Activated naive CD4-positive, alpha-beta T cell treated with Interleukin-2 at 50 U/mL for 16 hours (primary cell): ENCODE measurements at places on chromosomes 3 and 15.

- DNase-seq = peak; percentile 52
These were observed 10.7 kb downstream of the PDE8A start for GRCh38 chr15:84992157-84992944.

GRCh38 chr3:69385723-69386555, at the start of gene FRMD4B:
Gene FRMD4B (minus strand): TSS chr3:69386088. CDS start chr3:69385989, 99 bp downstream.
- DNase-seq = peak; percentile 25

DNA sequence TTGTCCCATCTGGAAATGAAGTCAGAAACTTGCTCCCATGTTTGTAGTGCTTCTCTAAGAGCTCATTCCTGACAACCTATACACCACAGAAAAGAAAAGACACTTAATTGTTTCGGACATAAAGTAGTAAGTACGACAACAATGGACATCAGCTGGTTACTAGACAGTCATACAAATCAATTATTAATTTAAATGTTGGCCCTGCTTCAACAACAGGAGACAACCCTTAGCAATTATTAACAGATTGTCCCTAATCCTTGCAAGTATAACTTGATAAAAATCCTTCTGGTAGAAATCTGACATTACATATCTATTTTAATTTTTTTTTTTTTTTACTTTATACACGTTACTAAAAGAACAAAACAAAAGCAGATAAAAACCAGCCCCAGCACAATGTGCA, 29.8 kb downstream of the ERICH6 start:
- no peak for DNase-seq

- DNase-seq = no peak
These were observed 59.4 kb upstream of the TFRC start for GRCh38 chr3:196141052-196141865.

GRCh38 chr15:66735909-66736305, 33.9 kb downstream of the SMAD6 start:
- DNase-seq = no peak

DNA sequence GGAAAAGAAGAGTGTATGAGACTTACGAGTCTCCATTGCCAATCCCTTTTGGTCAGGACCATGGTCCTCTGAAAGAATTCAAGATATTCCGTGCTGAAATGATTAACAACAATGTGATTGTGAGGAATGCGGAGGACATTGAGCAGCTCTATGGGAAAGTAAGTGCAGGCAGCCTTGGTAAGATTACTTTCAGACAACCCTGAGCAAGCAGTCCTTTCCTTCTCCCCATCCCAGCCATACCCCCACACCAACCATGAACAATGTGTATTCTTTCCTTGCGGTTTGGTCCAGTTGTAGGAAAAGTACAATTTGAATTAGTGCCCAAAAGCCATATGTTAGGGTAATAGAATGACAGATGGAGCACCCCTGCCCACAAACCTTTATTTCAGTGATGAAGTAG, 5.6 kb downstream of the TSEN2 start:
- DNase-seq = no peak

- no peak for DNase-seq
These were observed 90.8 kb downstream of the LRIG1 start for GRCh38 chr3:66409771-66410754.

GRCh38 chr15:85630311-85630710, 164.4 kb downstream of the KLHL25 start:
- DNase-seq = no peak

DNA sequence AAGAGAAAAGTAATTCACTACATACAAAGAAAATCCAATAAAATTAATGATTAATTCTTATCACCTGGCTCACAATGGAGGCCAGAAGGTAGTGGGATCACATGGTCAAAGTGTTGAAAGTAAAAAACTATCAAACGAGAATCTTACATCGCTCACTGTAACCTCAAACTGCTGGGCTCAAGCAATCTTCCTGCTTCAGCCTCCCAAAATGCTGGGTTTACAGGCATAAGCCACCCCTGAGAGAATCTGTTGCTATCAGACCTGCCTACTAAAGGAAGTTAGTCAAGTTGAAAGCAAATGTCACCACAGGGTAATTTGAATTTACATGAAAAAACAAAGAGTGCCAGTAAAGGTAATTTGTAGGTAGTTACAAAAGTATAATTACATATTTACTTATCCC, 103.3 kb downstream of the PCCB start:
- no peak for DNase-seq

DNA sequence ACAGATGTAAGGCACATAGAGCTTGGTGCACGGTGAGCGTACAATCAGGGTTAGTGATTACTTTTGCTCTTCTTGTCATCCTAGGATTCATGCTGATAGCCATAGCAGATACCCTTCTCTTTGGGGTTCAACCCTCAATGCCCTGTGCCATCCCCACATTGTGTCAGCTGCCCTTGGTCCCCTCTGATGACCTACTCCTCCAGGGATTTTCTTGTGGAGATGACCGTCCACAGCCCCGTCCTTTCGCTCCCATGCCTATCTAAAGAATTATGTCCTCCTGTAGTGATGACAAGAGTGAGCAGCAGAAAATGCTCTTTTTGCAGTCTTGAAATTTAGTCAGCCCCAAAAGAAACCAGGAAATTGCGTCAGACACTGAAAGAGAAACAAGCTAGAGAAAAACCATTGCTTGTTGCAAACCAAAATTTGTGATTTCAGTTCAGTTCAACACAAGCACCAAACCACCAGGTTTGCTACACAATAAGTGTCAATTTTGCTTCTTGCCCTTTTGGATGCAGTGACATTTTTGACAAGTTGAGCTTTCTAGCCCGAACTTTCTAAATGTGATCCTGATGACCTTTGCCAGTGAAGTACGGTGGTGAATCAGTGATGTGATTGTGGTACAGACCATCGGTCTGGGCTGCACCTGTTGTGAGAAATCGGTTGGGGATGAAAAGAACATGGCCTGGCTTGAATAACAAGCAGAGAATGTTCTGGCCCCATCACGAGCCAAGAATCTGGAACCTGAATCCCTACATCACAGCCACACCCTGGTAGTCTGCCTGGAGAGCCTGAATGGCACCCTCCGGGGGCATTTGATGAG, 41.3 kb downstream of the CMTM7 start:
- no peak for DNase-seq

DNA sequence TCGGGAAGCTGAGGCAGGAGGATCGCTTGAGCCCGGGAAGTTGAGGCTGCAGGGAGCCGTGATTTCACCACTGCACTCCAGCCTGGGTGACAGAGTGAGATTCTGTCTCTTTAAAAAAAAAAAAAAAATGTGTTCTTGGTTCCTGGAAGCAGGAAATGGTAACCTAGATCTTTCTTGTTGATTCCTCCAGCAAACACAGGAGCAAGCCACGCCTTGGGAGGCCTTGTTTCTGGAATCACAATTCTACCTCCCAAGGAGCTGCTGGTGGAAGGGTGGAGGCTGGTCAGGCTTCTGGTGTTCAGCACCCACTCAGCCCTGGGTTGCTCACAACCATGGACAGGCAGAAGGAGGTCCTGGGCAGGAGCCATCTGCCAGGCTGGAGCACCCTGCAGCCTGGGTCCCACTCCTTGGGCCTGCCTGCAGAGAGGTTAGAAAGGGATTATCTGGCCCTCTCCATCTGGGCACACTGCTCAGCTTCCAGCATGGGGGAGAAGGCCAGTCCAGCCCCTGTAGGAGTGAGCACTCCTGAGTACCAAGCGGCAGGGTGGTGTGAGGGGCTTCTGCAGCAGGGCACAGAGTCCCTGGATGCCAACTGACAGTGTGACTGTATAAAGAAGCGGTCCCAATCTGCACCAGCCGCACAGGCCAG, 65.6 kb downstream of the ABTB1 start:
- DNase-seq = no peak

DNA sequence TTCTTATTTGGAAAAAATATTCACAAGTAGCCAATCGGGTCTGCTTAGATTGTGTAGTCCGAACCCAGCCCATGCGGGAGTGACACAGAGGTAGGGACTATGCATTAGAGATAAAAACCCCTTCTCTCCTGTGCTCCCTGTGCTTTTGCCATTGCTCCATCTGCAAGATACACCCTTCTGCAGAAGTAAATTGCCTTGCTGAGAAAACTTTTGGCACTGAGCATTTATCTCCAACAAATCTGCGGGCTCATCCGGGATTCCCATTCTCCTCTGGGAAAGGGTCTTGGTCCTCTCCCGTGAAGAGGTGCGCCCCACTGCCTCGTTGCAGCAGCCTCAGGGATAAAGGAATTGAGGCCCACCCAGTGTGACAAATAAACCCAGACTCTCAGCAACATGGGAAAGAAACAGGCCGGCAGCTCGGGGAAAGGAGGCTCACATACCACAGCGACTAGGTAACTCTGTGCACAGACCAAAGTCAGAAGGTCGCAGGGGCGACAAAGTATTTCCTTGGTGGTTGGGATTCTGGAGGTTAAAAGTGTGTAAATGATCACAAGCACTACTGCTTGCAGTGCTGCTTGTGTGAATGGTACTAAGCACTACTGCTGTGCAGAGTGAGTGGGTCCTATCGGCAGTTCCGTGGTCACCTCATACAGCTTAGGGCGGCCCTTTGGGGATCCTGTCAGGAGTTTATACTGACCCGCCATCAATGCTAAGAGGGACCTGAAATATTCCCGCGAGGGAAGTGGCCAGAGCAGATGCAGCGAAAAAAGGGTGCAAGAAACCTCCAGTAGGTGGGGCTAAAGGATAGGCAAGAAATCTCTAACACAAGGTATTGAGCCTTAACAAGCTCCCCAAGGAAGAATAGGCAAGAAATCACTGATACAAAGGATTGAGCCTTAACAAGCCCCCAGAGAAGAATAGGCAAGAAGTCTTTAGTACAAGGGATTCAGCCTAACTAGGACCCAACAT, 54.3 kb downstream of the GSK3B start:
- no peak for DNase-seq

- DNase-seq = no peak
These were observed 962 bp downstream of the ATP13A5 start for GRCh38 chr3:193377591-193377990.

- DNase-seq = no peak
These were observed 516.1 kb downstream of the MECOM start for GRCh38 chr3:169147238-169148008.

DNA sequence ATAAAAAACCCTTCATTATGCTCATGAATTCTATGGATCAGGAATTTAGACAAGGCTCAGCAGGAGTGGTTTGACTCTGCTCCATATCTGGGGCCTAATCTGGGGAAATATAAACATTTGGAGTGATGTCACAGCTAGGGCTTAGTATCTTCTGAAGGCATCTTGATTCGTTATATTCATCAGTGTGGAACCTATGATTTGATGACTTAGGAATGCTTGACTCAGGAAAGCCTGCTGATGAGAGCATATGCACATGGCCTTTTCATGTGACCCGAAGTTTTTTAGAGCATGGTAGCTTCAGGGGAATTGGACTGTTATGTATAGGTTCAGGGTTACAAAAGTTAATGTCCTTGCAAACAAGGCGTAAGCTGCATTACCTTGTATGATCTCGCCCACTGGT, 184.9 kb upstream of the LRRC3B start:
- DNase-seq = no peak

DNA sequence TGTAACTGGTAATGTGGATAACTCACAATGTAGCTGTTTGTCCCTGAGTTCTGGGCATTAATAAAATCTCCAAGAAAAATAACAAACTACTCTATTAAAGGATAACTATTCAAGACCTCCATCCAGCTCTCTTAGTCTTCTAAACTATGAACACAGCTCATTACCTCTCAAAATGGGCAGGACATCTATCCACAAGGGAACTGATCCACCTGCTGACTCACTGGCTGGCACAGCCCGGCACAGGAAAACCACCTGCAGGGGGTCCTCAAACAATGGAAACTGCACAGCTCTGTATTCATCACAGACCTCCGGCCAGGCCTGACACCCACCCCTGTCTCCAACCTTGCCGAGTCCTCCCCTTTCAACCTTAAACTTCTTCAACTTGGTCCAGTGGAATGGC, 255.4 kb downstream of the TJP1 start:
- no peak for DNase-seq

GRCh38 chr3:37987751-37988179, 2.8 kb upstream of the VILL start:
- DNase-seq = no peak

GRCh38 chr3:82224661-82225060, 463.2 kb upstream of the GBE1 start:
- DNase-seq = no peak

- no peak for DNase-seq
These were observed 6.0 kb upstream of the TMEM87A start for GRCh38 chr15:42279234-42279723.

DNA sequence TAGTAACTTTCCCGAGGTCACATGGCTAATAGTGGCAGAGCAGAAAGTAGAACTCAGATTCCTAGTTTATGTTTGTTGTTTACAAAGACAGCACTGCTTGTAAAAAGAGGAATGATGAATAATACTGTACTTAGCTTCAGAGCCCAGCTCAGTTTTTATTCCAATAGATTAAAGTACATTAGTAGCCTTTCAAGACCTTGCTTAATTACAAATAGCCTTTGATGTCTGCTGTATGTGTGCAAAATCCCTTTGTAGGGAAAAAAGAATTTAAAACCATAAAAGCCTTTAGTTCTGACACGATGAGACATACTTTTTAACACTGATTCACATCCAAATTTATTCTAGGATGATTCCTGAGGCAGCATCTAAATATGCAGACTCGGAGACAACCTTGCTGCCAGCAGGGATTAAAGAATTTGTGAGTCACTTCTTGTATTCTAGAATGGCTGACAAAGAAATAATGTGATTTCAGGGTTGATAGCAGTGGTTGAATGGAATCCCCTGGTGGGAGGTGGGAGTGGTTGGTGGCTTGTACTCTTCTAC, 324.2 kb upstream of the TGFBR2 start:
- no peak for DNase-seq

- no peak for DNase-seq
These were observed 142.0 kb upstream of the UBE2E1 start for GRCh38 chr3:23663661-23664186.

- DNase-seq = no peak
These were observed 27.6 kb downstream of the DET1 start for GRCh38 chr15:88518903-88519302.
